ENCODE measurements at places on chromosomes 3 and 15.
A peak's percentile ranks its signal among the peaks of the same experiment; 100 is the strongest.

- DNase-seq, result peak; percentile 10
Measured at GRCh38 chr15:45795440-45796069, 160.7 kb downstream of the SQOR start.

DNA sequence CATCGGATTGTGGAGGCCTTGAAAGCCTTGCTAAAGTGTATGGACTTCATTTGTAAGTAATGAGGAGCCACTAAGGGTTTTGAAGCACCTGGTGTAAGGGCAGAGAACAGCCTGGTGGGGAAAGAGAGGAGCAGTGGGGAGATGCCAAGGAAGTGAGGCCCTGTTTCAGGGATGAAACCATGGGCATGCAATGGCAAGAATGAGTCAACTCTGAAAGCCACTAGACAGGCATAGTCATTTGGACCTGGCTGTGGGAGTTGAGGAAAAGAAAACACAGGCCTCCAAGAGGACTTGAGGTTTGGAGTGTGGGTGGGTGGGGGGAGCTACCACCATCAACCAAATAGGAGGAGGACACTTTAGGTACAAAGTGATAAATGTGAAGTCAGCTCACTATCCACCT lies 7.6 kb downstream of the XCR1 start:
- DNase-seq, result no peak

DNA sequence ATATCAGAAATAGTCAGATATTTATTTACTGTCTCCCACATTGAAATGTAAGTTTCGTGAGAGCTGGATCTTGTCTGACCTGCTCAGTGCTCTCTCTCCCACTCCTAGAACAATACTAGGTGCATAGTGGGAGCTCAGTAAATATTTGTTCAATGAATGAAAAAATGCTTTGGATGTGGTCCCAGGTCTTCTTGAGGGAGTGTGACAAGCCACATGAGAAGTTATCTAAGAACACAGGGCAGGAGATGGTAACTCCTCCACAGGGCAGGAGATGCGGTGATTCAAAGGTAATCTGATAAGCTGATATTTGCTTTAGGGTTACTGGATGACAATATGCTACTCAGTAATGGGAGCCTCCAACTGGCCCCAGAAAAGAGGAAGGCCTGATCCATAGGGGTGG lies 25.8 kb upstream of the PLA2G4E start:
- DNase-seq, result no peak

DNA sequence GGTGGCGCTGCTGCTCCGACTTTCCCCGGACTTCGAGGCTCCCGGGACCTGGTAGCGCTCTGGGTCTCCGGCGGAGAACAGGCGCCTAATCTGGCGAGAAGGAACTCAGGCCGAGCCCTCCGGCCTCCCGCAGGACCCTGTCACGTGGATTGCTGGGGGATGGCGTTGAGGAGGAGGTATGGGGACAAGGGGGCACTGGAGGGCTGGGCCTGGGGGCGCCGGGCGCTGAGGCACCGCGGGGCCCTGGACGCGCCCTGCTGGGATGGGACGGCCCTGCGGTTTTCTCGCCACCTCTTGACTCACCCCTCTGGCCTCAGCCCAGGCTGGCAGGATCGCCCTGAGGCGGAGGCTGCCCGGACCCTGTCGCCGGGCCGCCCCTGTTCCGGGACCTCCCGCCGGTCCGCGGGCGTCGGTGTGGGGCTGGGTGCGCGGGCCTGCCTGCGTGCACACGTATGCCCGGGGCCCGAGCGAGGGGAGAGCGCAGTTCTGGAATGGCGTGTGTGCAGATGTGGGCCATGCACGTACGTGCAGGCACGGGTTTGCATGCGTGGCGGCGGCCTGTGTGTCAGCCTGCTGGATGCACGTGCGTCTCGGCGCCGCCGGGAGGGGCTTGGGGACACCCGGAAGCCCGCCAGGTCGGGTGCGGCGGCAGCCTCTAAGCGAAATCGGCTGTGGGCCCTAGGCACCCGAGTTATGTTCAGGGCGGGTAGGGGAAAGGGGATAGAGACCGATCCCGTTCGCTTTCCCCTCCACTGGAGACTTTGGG lies 752 bp downstream of the C15orf39 start:
- peak; percentile 67 for DNase-seq

DNA sequence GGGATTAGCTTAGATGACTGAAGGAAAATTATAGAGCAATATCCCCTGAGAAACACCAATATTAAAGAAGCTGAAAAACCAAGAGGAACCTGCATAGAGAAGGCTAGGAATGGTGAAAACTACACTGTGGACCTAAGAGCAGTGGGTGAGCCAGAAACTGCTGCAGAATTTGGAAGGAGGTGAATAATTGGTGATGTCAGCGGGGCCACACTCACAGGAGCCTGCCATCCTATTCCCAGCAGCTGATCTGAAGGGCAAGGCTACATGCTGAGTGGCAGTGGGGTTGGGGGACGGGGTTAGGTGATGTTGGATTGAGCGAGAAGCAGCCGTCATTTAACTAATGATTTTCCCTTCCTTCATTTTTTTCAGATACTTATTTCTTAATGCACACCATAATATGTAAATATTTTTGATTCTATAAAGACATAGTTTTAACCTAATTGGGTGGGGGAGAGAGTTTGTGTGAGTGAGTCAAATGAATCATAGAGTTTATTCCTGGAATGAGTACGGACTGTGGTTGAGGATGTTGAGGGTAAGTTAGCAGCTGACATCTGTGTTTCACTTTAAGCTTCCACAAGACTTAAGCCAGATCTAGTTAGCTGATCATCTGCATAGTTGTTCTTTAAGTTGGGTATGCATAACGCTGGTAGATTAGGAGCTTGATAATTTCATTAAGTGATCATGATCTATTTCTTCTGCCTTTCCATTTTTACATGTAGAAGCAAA lies 222.8 kb downstream of the PTPRG start:
- peak; percentile 84 for DNase-seq

All from fibroblast of upper back skin (primary cell).